ENCODE measurements at places on chromosomes 2 and 18. TPM values are rescaled to one million over a fixed set of nuclear protein-coding genes. Genes with fewer than 3 reads are reported as not detected.

- no peak for DNase-seq
Observed at GRCh38 chr18:77530732-77531131, 281.1 kb downstream of the GALR1 start.

TUBA3D gene
- not detected for total RNA-seq

FLACC1 gene
- 1.8 TPM for total RNA-seq

GRCh38 chr2:227378371-227378782 lies 729 bp downstream of the TM4SF20 start:
- DNase-seq = no peak

FKBP7 gene
- 17.5 TPM for total RNA-seq

MRO gene
- total RNA-seq = 3.5 TPM

CD207 gene
- total RNA-seq = not detected

PCARE gene
- total RNA-seq = not detected

DNA sequence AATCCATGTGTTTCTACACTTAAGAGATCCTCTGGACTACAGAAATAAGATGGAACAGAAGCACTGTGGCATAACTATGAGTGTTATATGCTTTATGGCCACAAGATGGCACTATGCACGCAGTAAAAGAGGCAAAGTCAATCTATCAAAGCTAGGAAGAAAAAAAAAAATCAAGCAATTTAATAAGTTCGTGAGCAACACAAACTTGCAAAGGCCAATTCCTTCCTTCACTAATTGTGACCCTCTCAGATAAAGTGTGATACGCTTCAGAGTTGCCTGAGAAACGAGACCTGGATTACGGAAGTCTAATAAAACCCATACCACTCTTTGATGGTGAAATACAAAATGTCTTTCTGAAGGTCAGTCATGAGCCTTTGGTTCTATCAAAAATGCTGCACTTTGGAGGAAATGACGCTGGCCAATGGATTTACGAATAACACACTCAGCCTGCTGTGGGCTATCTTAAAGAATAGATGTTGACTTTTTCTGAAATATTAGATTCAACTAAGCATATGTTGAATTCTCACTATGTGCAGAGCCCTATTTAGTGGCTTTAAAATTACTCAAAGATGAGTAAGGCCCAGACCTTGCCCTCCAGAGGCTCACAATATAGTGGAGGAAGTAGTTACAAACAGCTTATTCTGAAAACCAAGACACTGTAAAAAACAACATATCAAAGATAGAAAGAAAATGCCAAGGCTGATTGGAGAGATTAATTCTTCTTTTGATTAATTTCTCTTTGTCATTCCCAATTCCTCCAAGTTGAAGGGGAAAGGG lies 35.5 kb upstream of the TTR start:
- no peak for DNase-seq

- DNase-seq = no peak
Observed at GRCh38 chr18:50038448-50038847, 156.5 kb downstream of the MYO5B start.

MOGAT1 gene
- not detected for total RNA-seq

HSBP1L1 gene
- total RNA-seq = 18.9 TPM

DNA sequence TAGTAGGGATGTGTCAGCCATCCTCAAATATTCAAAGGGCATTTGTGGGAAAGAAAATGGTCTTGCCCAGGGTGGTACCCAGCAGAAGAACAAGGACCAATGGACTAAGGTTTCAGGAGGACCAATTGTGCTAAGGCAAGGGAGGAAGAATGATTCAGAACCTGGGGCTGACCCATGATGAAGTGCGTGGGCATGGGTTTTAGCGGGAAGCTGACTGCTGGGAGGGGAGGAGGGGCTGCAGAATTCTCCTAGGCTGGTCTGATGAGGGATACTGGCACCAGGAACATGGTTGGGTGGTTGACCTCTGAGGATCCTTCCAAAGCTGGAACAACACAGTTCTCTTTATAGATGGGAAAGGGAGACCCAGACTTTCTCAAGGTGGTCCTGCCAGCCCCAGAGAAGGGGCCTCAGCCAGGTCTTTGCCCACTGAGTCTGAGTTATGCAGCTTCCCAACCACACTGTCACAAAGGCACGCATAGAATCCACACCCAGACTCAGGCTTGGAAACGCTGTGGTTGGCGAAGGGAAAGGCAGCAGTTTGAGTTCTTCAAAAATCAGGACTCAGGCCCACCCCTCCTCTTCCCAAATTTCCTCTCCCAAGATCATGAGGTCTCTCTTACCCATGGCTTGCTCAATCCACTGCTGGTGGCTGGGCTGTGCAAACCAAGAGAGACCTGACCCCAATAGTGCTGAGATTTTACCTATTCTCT lies 37.3 kb downstream of the MARCO start:
- no peak for DNase-seq

DNA sequence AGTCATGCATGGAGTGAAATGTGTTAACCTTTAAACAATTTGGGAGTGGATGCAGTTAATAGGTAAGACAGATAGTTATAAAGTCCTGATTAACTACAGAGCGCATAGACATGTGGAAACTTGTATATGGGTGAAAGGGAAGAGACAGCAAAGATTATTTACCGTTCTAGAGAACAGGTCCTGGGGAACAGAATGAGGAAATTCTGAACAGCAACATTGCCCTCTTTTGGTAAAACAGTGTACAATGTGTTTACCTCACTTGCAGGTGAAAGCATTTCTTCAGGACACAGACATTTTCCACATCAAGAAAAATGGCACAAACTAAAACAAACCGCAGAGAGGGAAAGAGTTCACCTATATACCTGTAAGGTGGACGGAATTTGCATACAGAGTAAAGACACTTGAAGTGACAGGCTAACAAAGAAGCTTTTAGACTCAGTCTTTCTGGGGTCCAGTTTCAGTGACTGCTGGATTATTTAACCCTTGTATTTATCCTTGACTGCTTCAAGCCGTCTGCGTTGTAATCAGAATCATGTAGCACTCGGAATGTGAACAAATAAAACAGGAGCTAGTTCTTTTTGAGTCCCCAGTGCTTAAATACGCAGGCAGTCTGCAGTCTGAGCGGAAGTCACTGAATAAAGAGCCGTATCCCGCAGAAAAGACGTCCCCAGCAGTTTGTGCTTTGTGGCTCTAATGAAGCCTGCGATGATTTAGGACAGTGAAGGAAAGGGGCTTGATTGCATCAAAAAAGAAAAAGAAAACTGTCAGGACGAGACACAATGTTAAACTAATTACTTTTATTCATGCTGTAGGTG lies 364.8 kb upstream of the GALNT5 start:
- DNase-seq = no peak

COL3A1 gene
- total RNA-seq = 237 TPM

SPP2 gene
- total RNA-seq = not detected

- peak; percentile 36 for DNase-seq
Observed at GRCh38 chr2:224401641-224402342, at the start of gene FAM124B. TSS of gene FAM124B (minus strand) at chr2:224402107. CDS start at chr2:224401768, 339 bp downstream.

DNA sequence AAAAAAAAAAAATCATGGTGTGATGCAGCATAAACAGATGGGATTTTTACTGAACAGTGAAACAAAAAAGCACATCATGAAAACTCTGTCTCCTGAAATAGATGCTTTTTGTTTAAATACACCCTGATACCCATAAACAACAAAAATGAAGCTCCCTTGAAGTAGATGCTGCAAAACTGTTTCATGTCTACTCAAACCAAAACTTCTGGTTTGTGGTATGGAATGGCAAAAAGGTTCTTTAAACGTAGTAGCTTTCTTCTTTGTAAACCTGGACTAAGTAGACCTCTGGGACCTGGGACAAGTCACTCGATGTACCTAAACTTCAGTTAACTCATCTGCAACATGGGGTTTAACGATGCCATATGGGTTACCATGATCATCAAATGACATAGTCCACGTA lies 64.4 kb upstream of the RAPH1 start:
- no peak for DNase-seq

GRCh38 chr2:195561116-195561921 lies 95.7 kb upstream of the SLC39A10 start:
- DNase-seq = no peak

DNA sequence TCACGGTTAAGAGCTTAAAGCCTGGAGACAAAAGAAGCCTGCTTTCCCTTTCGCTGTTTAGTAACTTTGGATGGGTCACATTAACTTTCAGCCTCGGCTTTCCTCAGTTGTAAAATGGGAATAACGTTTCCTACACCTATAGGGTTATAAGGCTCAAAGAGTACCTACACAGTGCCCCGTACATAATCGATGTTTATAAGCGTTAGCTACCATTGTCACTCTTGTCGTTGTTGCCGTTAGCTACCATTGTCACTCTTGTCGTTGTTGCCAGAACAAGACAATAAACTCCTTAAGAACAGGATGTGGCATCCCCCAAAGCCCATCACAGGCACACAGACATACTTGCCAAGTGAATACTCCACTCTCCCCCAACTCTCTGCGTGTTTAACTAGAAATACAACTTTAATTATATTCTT lies 901 bp upstream of the MFSD6 start:
- no peak for DNase-seq

IL1B gene
- 2.6 TPM for total RNA-seq

DNA sequence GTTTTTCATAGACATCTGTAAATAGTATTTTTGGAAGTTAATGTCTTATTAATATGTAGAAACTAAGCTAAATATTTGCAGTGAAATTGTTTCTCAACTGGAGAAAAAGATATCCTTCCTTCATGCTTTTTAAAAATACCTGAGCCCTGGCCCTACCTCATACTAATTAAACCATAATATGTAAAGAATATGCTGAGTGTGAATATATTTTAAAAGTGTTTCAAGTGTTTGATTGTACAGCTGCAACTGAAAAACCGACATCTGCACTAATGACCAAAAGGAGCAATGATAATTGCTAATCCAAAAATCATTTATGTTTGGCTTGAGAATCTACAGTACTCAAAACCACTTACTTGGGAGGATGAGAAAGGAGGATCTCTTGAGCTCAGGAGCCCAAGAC lies 156.7 kb downstream of the MBD5 start:
- no peak for DNase-seq

DNA sequence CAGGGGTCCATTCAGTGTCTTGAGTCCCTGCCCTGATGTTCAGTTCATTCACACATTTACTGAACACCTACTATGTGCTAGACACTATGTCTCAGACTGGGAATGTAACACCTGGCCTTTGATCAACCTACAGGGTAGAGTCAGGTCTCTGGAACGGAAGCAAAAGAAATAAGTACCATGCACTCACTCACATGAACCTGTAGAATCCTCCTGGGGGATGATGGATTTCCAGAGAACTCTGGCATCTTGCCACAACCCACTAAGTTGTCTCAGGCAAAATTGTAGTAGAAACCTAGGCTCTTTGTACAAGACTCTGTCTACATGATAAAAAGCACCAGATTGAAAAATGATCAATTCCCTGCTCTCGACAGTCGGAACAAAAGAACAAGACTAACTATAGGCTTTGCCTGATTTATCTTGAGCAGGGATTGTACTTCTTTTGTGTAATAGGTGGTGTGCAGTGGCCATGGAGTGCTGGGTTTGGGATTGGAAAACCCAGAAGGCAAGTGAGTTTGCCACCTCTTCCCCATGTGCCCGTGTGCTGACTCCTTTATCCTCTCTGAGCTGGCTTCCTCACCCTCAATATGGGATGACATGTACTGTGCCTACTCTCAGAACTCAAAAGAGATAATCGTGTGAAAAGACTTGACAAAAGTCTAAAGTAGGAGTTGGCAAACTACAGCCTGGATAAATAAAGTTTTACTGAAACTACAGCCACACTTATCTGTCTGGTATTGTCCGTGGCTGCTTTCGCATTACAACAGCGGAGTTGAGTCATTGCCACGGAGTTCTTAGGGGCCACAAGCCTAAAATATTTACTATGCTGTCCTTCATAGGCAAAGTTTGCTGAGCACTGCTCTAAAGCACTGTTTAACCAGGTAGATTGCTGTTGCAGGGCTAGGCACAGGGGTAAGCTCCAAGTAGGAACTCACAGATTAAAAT lies 4.4 kb downstream of the CAPN14 start:
- no peak for DNase-seq

- DNase-seq = no peak
Observed at GRCh38 chr2:24586955-24587354, 95.9 kb downstream of the NCOA1 start.

- no peak for DNase-seq
Observed at GRCh38 chr2:207283356-207283755, 117.6 kb upstream of the KLF7 start.

- DNase-seq = no peak
Observed at GRCh38 chr2:74552914-74553811, 579 bp downstream of the LOXL3 start.

GRCh38 chr2:1947316-1947715 lies 203.0 kb upstream of the PXDN start:
- DNase-seq = no peak

PMAIP1 gene
- total RNA-seq = not detected

RAB17 gene
- 8.6 TPM for total RNA-seq

- no peak for DNase-seq
Observed at GRCh38 chr18:50847192-50847591, 27.4 kb upstream of the MRO start.

DNA sequence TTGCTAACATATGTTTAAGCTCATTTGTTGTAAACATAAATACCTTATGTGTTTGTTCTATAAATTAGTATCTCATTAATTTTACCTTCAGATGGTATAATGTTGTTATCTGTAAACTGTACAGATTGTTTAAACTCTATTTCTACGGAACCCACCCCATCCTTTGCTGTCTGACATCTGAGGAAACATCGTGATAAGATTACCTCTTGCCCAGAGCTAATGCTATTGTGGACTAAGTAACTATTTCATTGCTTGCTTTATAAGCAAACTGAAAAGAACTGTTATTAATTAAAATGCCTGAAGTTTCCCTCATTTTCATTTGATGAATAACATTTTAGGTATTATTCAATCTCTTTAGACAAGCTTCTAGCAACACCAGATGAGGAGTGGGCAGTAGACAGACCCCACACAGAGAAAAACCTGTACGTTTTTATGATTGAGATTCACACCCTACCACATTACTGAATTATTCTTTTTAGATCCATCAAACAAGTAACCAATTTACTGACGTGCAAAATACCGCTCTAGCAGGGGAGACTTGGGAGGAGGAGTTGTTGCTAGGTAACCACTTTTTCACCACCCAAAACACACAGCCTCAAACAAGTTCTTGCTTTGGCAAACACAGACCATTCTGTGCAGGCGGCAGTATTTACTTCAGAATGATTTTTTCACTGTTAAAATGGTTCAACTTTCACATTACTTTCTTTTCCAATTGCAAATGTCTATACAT lies 1.9 kb upstream of the SYT4 start:
- no peak for DNase-seq

VSNL1 gene
- total RNA-seq = not detected

DNA sequence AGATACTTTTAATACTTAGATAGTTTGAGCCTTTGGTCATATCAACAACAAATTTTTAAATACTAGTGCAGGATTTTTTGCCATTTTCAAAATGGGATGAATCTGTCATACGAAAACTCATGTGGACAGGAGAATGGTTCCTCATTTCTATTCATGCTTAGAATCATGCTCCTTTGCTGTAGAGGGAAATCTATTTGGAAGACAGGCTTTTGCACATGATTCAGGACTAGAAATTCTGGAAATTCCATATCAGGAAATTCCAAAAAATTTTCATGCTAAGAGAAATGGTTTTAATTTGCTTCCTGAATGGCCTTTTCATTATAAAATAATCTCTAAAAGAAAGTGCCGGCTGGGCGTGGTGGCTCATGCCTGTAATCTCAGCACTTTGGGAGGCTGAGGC lies 39.3 kb downstream of the MOGAT1 start:
- no peak for DNase-seq

All from omental fat pad (tissue), 4 donors.